ENCODE measurements at places on chromosomes 1 and 21.

DNA sequence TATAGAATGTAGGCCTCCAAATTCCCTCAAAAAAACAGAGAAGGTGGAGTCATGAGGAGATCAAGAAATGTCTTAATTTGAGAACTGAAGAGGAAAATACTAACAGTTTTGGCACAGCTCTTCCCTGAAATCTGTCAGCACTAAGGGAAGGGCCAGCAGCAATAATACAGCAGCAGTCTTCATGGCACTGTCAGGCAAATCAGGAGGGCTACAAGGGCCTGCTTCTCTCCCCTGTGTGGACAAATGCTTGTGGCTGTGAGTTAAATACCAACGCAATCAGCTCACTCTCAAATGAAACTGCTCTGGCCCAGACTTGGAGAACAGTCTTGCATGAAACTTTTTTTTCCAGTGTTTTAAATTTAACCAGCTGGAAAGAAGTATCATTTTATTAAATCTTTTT lies 20.5 kb upstream of the CNN3 start:
- no peak for DNase-seq

- DNase-seq, result peak; percentile 69
Observed at GRCh38 chr1:90713741-90714509, 3.2 kb downstream of the BARHL2 start.

DNA sequence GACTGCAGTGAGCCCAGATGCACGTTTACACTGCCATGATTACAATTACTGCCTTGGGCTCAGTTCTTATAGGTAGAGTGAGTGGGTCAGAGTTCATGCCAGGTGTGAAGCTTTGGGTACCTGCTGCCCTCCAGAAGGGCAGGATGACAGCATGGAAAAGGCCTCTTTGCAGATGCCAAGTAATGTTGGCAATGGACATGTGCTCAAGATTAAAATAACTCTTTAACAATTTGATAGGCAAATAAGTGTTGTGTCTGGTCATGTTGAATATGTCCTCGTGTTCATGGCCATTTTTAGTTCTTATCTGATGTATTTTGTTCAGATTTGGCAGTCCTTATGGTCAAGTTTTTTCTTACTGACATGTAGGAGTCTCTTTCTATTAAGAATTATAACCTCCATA lies 34.8 kb downstream of the S100B start:
- no peak for DNase-seq

DNA sequence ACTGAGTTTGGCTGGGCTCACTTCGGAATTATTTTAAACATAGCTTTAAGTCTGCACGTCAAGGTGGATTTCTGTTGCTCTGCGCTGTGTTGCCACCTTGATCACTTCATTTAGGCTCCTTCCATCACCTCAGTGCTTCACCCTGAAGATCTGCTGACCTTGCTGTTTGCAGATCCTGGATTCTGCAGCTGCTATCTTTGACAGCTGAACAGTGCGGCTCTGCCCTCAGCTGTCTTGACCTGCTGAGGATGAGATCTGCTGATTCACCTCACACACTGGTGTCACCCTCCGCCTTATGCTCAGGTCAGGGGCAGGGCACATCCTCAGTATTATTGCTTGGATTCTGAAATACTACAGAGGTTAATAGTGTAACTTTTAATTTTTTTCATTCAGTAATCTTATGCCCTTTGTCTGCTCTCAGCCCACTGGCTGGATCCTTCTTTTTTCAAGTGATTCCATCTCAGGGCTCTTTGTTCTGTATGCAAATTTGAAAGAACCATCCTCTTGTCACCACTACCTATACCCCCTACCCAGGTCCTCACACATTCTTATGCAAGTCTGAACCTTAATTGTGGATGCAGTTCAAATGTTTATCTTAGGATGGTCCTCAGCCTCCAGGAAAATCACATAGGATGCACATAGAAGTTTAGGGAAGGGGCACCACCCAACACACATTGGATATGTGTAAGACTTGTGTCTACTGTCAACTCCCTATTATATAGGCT lies 364.0 kb downstream of the OLFM3 start:
- DNase-seq, result no peak
